Right cardiac atrium (tissue), 5 donors: ENCODE measurements at places on chromosomes 5 and 9. TPM values are rescaled to one million over a fixed set of nuclear protein-coding genes. Genes with fewer than 3 reads are reported as not detected.
A peak's percentile ranks its signal among the peaks of the same experiment; 100 is the strongest.

GRCh38 chr9:16407617-16408016 is 462.9 kb downstream of the BNC2 start:
- no peak for DNase-seq

- peak; percentile 40 for DNase-seq
Observed at GRCh38 chr9:126326228-126327005, at the start of gene MVB12B. Gene MVB12B, plus strand, starts transcription at chr9:126326829. Its CDS starts 101 bp downstream, at chr9:126326930.

Gene PDE6A
- 0.06 TPM for total RNA-seq

Gene FAM120AOS
- 38.2 TPM for total RNA-seq

GRCh38 chr5:170297589-170298462 is at the start of gene LCP2:
Gene LCP2, minus strand, starts transcription at chr5:170297777. Its CDS starts 166 bp downstream, at chr5:170297611.
- no peak for DNase-seq

GRCh38 chr9:4137681-4138099 is 162.2 kb downstream of the GLIS3 start:
- no peak for DNase-seq

GRCh38 chr9:69834056-69834455 is 13.4 kb downstream of the CFAP95 start:
- DNase-seq: no peak

GRCh38 chr9:134487066-134487710 is 154.4 kb upstream of the COL5A1 start:
- no peak for DNase-seq

Gene PAXX
- total RNA-seq: 24.8 TPM

Gene TPM2
- 699 TPM for total RNA-seq

DNA sequence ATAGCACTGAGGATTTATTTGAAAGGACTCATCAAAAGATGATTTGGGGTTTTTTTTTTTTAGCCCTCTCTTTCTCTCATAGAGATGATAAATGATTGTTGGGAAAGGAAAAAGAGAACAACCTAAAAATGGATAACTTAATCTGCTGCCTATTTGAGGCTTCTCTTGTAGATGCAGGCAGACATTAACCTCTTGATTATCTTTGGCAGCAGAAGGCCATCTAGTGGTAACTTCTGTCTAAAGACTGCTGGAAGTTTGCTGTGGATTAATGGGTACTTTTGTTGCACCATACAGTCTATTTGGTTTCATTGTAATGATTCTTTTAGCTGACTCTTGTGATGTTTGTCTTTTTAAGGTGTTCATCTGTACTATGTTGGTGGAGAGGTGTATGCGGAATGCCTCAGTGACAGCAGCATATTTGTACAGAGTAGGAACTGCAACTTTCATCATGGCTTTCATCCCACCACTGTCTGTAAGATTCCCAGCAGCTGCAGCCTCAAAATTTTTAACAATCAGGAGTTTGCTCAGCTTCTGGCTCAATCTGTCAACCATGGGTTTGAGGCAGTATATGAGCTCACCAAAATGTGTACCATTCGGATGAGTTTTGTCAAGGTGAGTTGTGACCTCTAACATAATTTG is 18.8 kb downstream of the SMIM32 start:
- no peak for DNase-seq

Gene C9
- total RNA-seq: not detected

GRCh38 chr9:98738741-98739140 is 30.0 kb upstream of the GABBR2 start:
- no peak for DNase-seq

Gene ASPN
- total RNA-seq: 13.0 TPM

Gene SKIC3
- 66.7 TPM for total RNA-seq

Gene CTSL
- total RNA-seq: 173 TPM

GRCh38 chr5:78964889-78965288 is 20.2 kb downstream of the ARSB start:
- DNase-seq: no peak

Gene MEIKIN
- not detected for total RNA-seq

- no peak for DNase-seq
Observed at GRCh38 chr9:79237861-79238260, 333.9 kb upstream of the TLE4 start.

Gene PAEP
- total RNA-seq: not detected

GRCh38 chr9:35757226-35757891 is 3.3 kb upstream of the MSMP start:
- peak; percentile 72 for DNase-seq

Gene ADRA1B
- total RNA-seq: 2.5 TPM

Gene GABRA1
- total RNA-seq: not detected

- no peak for DNase-seq
Observed at GRCh38 chr9:130526854-130527650, 52.3 kb upstream of the FUBP3 start.

Gene SUSD3
- total RNA-seq: 1.5 TPM

DNA sequence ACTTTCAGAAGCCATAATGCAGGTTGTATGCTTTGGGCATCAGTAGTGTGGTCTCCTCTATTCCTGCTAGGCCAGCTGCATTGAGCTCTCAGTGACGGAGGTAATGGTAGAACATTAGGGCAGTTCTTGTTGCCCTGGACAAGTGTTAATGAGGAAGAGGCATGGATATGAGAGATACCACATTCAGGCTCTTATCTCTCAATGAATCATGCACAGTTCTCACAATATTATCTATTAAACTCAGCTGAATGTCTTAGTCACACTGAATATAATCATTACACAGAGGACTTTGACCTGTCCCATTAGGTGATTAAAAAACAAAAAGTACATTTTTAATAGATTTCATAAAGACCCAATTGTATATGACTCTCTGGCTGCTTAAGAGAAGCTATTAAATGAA is 76.6 kb upstream of the SSBP2 start:
- no peak for DNase-seq

GRCh38 chr5:100576217-100576751 is 41.1 kb downstream of the FAM174A start:
- no peak for DNase-seq

DNA sequence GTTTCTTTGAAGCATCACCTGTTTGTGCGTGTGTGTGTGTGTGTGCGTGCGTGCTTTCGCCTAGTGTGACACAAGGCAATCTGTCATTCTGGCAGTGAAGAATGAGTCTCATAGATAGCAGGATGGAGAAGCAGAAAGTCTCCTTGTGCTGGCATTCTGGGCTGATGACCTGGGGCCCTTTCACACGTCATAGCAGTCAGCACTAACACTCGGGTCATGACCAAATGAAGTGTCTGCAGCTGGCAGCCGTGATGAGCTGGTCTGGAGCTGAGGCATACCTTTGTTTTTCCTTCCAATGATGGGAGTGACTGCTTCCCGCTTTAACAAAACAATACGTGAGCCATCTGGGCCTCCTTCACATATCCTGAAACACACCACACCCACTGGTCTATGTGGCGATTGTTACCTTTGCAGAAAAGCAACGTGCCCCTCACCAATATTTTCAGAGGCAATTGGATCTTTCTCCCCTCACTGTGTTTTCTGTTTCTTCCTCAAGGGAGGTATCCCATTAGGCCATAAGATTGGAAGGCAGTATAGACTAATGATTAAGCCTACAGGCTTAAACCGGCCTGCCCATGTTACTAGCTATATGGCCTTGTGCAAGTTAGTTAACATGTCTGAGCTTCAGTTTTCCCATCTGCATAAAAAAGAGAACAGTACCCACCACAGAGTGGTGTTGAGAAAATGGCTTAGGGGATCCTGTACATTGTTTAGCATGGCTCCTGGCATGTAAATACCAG is 88.8 kb downstream of the SREK1 start:
- no peak for DNase-seq

Gene TMEM252
- total RNA-seq: not detected

- DNase-seq: no peak
Observed at GRCh38 chr9:96015876-96016686, 140.6 kb downstream of the ERCC6L2 start.

GRCh38 chr5:16508730-16509531 is 43.3 kb upstream of the ZNF622 start:
- DNase-seq: peak; percentile 83

GRCh38 chr5:38757451-38758245 is 88.2 kb upstream of the OSMR start:
- DNase-seq: peak; percentile 87
